Activated effector memory CD4-positive, alpha-beta T cell treated with Interleukin-2 at 50 U/mL for 16 hours (primary cell): ENCODE measurements at places on chromosomes 4 and X.

- DNase-seq: no peak
Observed at GRCh38 chr4:8345053-8345945, 75.7 kb downstream of the HTRA3 start.

- DNase-seq: no peak
Observed at GRCh38 chr4:6320663-6321062, 51.0 kb downstream of the WFS1 start.

DNA sequence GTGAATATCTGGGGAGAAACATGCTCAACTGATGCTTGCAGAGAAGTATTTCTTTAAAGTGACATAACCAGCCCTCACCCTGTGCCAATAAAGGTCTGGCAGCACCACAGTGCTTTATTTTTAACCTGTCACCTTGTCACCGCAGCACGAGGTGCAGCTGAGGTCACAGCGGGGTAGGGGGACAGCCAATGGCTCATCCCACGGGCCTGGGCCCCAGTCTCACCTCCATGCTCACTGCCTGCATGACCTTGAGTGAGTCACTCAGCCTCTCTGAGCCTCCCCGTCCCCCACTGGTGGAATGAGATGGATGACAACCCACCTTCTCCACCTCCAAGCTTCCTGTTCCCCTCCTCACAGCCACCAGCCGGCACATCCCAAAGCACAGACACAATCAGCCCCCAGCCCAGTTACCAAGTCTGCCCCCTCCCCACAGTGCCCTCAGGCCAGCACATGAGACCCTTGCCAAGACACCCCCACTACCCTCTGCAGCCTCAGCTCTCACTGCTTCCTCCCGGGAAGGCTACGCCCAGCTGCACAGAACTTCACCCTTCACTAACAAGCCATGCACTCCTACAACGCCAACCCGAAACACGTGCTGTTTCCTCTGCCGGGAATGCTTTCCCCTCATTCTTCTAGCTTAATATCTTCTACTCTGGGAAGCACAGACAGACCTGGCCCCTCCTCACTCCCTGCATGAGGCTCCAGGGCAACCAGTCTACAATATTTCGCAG lies 24.9 kb upstream of the MAN2B2 start:
- DNase-seq: no peak

GRCh38 chrX:44899946-44900345 lies 27.0 kb downstream of the KDM6A start:
- no peak for DNase-seq

GRCh38 chrX:3136161-3136961 lies 95.1 kb downstream of the ARSF start:
- DNase-seq: no peak

DNA sequence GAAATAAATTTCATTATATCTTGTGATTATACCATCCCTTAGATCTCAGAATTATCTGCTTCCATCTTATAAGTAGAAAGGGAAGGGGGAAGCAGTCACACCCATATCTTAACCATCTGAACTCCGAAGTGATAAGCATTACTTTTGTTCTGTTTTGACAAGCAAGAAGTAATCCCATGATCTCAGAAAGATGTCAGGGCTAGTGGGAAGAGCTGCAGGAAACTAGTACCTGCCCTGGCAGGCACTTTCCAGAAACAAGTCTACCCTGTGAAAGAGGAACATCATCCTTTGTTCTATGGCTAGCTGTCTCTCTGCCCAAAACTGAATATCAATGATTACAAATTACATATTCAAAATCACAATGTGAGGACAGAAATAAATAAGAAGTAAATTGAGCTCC lies 244.4 kb downstream of the SPOCK3 start:
- DNase-seq: no peak

- no peak for DNase-seq
Observed at GRCh38 chrX:134246282-134246681, 9.3 kb downstream of the CCDC160 start.

DNA sequence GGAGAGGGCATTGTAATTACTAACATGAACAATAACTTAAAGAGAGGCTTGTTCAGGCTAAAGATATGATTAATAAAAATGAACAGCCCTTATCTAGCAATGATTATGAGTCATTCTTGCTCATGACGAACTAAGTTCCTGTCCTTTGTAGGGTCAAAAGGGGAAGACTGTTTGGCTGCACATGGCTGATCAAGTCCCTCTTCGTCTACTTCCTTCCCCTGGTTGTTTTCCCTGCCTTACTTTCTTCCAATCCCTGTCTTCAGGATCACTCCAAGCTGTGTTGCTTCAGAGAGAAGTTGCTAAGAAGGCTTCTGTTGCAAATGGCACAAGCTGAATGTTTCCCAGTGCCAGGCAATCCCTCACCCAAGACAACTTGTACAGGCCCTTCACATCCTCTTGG lies 115.0 kb upstream of the HS3ST1 start:
- no peak for DNase-seq

- DNase-seq: no peak
Observed at GRCh38 chr4:112944006-112944405, 105.4 kb upstream of the ANK2 start.

DNA sequence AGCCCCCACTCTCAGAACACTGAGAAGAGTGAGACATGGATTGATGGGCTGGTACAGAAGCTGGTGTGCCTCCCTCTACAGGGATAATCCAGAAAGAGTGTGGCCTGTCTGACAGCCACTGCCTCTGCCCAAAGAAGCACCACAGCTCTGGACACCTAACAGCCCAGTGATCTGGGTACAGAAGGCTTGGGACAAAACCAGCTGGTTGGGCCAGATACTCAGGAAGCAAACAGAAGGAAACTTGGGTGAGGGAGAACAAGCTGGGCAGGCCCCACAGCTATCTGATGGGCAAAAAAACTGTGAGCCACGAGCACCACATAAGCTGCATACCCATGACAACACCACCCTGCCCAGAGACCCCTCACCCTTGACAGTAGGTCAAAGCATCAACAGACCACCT lies 46.9 kb downstream of the TMPRSS11F start:
- no peak for DNase-seq

GRCh38 chr4:104631000-104631399 lies 136.3 kb upstream of the CXXC4 start:
- no peak for DNase-seq

GRCh38 chrX:133989993-133990392 lies 4.6 kb upstream of the GPC3 start:
- DNase-seq: no peak

- DNase-seq: no peak
Observed at GRCh38 chr4:57158762-57159161, 48.6 kb upstream of the IGFBP7 start.

GRCh38 chr4:8857766-8858700 lies 13.6 kb downstream of the HMX1 start:
- DNase-seq: no peak
